ENCODE measurements at places on chromosomes 2 and 18.

- no peak for DNase-seq
Observed at GRCh38 chr18:72637299-72637698, 93.2 kb upstream of the CBLN2 start.

DNA sequence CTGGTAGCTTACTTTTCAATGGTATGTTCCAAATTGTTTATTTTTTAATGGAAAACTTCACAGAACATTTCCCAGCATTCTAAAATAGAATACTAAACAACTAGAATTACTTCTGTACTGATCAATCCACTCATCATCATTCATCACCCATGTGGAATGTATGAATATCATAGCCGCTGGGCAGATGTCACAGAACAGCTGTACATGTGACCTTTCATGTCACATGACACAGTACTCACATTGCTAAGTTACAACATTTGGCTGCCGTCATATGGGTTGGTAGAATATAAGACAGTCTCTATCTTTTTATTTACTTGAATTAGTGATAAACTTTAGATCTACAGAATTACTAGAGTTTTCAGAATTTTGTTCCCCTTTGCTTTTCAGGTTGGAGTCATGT lies 387.6 kb downstream of the ZEB2 start:
- no peak for DNase-seq

- no peak for DNase-seq
Observed at GRCh38 chr2:61759005-61759404, 94.9 kb downstream of the FAM161A start.

GRCh38 chr18:36130039-36130831 lies 536 bp downstream of the ELP2 start:
- no peak for DNase-seq

DNA sequence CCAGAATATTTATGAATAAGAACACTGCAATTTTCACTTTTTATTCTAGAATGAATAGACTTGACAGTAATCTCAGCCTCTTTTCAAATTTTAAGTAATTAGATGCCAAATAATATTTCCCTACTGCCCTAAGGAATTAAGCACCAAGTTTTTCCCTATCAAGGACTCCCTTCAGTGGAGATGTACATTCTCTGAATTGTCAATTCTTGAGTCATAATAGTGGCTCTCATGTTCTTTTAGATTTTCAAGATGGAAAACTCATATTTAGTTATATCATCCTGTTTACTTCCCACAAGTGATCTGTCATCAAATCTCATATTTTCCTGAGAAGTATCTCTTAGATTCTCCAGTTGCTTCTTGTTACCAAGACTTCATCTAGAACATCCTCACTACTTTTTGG lies 1248.9 kb upstream of the CHAC2 start:
- DNase-seq, result no peak

DNA sequence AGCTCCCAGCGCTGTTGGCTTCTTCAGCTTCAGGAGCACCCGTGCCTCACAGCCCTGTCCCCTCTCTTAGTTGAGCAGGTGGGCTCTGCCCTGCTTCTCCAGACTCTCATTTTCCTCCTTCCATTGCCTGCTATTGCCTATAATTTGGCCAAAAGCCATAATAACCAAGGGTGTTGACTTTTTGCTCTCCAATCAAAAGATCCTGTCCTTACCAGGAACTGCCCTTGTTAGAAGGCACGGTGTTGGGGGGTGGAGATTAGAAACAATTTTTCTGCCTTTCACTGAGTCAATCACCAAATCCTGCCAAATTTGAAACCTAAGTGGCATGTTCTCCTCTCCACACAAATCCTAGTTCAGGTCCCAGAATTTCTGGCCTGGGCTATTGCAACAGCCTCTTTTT lies 16.7 kb upstream of the PDIA6 start:
- no peak for DNase-seq

GRCh38 chr2:9472511-9472910 lies 1.8 kb upstream of the IAH1 start:
- no peak for DNase-seq

- DNase-seq, result no peak
Observed at GRCh38 chr2:236665572-236666118, 96.0 kb downstream of the ACKR3 start.

GRCh38 chr2:240256704-240257637 lies 116.5 kb upstream of the OTOS start:
- DNase-seq, result no peak

DNA sequence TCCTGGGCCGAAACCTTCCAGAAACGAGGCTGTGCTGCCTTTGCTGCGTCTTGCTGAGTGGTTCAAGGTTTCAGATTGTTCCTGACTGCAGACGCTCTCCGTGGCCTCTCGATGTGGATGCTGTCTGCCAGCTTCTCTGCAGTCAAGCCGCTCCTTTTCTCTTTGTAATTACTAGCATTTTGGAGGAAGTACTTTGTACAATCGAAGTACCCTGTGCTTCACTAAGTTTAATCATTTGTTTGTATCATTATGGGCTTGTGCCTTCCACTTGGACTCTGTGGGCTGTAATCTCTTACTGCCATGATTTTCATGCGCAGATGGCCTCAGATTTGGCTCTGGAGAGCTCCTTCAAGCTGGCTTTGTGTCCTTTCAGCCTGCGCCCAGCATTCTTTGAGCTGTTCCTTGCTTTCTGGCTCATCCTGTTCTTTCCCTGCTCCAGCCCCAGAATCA lies 49.3 kb downstream of the TRAF3IP1 start:
- no peak for DNase-seq

DNA sequence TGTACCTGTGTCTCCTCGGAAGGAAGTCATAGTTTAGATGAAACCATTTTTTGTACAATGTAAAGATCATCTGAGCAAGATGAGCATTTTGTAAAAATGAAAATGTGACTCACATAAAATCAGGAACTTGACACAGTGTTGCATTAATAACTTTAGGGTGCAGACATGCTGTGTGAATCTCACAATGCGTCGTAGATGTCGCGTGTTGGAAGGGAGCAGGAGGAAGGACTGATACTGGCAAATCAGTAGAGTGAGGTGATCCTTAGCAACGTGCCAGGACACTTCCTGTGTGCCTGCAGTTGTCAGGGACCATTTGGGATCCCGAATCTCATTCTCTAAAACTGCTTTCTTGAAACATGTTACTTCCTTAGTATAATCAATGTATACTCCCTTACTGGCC lies 103.1 kb downstream of the SH3BP4 start:
- no peak for DNase-seq

DNA sequence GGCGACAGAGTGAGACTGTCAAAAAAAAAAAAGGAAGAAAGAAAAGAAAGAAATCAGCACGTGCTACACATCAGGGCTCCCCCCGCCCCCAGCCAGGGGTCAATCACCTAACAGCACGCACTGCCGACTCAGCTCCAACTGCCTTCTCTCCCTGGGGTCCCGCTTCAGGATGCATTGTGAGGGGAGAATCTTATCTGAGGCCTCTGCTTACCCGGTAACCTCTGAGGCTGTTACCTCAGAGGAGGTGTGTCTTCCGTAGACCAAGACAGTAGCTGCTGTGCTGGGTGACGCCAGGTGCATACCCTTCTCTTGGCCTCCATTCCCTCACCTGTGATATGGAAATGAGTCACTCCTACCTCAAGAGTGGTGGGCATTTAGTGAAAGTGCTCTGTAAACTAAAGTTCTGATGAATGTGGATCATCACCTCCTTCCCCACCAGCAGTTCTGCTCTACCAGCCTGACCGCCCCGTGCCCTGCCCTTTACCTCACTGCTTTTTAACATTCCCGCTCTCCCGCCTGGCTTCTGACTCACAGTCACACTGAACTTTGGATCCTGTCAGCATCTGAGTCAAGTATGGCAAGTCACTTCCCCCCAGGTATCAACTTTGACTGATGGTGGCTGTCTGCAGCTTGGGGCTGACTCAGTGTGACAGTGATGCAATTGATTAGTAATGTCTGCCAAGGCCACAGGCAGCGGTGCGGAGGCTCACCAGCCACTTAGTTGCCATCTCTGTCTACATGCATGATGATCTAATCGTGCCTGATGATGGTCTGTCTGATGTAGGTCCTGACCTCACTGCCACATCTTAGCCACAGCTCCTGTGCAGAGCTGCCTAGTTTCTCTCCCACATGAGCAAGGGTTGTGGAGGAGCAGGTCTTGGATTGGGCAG lies 20.1 kb downstream of the ARID5A start:
- peak; percentile 38 for DNase-seq

DNA sequence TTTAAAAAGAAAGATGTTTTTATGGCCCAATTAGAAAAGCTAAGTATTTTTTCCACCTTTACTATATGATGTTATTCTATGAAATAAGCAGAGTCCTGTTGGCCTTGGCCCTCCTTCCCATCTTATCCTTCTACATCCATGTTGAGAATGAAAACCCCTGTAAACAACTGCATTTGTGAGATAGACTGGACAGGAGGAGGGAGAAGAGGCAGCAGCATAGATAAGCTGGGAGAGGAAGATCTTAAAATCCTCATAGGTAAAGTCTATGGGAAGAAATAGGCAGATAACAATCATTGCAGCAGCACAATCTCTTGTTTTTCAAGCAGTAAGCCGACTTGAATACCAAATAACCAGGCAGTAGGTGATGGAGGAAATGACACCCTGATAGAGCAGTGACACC lies 207.6 kb upstream of the PARD3B start:
- DNase-seq, result no peak

DNA sequence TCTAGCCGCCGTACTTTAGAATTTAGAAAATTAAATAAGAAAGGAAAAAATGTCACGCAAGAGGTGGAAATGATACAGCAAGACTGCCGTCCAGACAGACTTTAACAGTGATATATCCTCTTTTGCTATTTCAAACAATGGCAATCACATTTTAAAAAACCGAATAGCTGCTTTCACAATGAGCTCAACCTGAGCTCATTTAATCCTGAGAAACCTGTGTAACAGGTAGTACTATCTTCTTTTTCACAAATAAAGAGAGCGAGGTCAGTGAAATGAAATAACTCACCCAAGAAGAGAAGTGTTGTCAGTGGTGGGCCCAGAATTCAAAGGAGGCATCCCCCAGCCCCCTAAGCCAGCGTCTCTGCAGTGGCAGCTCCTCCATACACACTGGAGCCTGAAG lies 60.7 kb upstream of the DAPL1 start:
- no peak for DNase-seq

GRCh38 chr2:567865-568638 lies 109.2 kb downstream of the TMEM18 start:
- DNase-seq, result no peak

GRCh38 chr2:88199912-88200682 lies 30.0 kb downstream of the THNSL2 start:
- DNase-seq, result no peak
